ENCODE measurements at places on chromosomes 16 and 17.

- no peak for DNase-seq
These were observed 8.6 kb downstream of the KRTAP29-1 start for GRCh38 chr17:41294016-41294415.

- DNase-seq = no peak
These were observed 60.4 kb downstream of the NOG start for GRCh38 chr17:56653877-56654276.

DNA sequence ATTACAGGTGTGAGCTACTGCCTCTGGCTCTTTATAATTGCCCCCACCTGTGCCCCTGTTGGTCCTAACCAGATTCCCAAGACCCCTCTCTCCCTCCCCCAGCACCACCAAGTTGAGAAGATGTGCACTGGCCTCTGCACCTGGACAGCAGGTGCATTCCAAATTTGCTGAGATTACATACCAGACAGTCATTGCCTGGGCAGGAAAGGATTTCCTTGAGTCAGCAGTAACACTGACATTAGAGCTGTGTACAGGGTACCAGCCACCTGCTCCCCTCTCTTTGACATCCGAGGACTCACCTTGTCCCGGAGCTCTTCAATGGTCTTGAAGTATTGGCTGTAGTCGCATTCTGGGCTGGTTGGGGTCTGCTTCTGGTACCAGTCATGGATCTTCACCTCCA is 659 bp downstream of the KRT15 start:
- no peak for DNase-seq

DNA sequence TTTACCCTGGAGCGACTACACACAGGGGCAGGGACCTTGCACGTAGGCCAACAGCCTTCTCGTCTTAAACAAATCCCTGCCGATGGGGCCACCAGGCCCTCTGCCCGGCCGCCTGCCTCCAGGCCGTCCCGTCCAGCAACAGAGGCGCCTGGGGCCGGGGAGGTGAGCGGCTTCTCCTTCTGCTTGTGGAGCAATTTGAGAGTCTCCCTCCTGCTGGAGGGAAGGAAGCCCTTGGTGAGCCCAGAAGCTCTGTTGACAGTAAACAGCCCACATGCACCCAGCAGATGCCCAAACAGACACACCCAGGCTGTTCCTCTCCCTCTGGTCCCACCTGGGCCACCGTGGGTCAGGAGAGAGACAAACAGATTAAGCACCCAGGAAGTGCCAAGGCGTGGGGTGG is 8.1 kb downstream of the SLC43A2 start:
- DNase-seq = no peak

DNA sequence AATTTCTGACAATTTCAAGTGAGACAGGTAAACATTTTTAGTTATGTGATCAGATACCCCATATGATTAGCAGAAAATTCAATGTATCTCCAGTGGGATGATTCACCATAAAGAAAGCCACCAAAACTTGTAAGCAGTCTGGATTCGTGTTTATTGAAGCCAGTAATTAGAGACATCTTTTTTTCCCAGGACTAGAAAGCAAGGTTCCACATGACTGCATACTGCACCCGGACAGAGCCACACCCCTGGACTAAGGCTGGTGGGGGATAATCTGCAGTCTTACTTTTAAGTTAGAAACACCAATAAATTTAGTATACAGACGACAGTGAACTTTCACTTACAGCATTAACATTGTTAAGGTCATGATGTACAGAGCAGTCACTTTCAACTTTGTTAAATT is 24.2 kb upstream of the CMTM4 start:
- DNase-seq = no peak

DNA sequence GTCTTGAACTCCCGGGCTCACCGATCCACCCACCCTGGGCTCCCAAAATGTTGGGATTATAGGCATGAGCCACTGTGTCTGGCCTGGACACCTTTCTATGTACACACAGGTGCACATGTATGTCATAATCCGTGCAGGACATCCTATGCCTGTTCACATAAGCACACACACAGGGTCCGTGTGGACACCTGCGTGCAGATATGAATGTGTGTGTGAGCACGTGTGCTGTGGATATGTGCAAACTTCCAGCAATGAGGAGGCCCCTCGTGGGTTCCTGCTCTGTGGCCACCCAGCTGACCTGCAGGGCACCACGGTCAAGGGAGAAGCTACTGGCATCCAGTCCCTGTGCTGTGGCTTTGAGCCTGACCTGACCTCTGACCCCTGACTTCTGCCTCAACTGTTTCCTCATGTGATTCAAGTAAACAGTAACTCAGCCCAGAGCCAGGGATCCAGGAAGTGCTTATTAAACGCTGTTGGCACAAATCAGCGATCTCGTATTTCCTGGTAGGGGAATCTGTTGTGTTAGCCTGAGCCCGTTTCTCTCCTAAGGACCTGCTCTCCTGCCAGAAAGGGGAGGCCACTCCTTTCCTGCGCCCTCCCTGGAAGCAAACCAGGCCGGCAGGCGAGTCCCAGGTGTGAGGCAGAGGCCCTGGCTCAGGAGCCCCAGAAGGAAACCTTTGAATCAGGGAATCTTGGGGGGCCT is 6.5 kb downstream of the CPNE7 start:
- no peak for DNase-seq

DNA sequence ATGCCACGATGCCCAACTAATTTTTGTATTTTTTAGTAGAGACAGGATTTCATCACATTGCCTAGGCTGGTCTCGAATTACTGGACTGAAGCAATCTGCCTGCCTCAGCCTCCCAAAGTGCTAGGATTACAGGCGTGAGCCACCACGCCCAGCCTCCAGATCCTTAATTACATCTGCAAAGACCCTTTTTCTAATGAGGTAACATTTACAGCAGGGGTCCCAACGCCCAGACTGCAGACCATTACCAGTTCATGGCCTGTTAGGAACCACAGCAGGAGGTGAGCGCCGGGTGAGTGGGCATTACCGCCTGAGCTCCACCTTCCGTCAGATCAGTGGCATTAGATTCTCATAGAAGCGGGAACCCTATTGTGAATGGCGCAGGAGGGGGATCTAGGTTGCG is 4.0 kb upstream of the RAB11FIP4 start:
- DNase-seq = no peak

DNA sequence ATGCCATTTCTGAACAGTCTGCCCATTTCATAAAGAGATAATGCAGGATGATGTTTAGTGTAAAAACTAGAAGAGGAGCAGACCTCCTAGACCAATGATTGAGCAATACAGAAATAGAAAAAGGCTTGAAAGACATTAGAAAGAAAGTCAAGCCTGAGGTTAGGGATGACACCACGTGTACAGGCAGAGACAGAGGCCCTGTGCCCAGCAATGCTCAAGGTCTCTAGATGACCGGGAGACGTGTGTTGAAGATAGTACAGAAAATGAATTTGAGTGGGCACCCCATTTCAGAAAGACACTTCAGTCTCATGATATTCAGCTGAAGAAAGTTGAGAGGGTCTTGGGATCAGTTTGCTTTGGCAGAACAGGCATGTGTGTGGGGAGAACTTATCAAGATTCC is 5.4 kb downstream of the GID4 start:
- DNase-seq = no peak

DNA sequence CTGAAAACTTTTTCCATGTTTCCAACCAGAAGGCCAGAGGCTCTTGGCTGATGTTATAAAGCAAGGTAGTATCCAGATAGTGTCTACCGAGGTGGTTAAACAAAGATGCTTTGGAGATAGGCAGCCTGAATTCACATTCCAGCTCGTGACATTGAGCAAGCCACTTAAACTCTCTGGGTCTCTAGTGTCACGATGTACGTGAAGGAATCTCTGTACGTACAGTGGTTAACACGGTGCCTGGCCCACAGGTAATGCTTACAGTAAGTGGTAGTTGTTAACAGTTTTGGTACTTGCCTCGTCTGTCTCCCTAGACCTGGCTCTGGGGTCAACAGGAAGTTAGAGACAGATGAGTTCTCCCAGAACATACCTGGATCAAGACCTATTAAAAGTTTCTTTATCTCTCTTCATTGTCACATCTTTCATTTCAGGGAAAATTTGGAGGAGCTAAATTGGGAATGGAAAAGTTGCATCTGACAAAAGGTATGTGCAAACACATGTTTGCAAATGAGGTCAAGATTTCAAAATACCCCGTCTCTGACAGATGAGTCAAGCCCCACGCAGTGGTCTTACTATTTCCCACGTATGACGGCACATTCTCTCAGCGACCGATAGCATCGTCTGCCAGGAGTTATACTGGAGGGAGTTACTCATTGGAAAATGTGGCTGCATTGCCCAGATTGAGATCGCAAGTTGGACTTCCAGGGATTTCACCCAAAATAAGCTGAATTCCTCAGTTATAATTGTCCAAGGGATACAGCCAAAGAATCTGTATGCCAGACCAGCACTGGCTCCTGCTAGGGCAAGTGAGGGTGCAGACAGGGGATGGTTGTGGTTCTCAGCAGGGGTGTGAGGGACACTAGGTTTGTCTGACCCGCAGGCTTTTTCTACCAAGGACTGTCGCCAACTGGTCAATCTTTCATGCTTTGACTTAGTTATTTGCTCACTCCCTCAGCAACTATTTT is 18.9 kb upstream of the MYH10 start:
- no peak for DNase-seq

DNA sequence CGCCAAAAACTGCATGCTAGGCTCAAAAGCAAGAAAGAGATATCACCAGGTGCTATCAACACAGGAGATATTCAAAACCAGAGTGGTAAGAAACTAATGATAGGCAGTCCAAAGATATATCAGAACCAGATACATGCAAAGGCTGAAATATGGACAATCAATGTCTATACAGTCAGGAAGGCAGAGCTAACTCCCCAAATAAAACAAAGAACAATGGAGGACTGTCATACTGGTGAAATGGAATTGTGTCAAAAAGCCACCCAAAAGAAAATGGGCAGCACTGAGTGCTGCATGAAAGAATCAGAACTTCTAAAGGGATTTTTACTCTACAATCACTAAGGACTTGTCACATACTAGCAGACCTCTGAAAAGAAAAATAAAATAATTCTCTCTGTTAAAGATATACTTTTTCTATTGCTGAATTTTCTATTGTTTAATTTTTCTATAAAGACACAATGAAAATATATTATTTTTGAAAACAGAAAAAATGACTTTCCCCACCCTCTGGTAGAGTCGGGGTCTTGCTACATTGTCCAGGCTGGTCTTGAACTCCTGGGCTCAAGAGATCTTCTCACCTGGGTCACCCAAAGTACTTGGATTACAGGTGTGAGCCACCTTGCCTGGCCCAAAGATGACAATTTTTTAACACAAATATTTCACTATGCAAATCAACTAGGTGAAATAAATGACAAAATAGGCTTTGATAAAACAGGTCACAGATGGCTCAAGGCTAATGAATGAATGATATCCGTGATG is 98.2 kb downstream of the USP32 start:
- no peak for DNase-seq

DNA sequence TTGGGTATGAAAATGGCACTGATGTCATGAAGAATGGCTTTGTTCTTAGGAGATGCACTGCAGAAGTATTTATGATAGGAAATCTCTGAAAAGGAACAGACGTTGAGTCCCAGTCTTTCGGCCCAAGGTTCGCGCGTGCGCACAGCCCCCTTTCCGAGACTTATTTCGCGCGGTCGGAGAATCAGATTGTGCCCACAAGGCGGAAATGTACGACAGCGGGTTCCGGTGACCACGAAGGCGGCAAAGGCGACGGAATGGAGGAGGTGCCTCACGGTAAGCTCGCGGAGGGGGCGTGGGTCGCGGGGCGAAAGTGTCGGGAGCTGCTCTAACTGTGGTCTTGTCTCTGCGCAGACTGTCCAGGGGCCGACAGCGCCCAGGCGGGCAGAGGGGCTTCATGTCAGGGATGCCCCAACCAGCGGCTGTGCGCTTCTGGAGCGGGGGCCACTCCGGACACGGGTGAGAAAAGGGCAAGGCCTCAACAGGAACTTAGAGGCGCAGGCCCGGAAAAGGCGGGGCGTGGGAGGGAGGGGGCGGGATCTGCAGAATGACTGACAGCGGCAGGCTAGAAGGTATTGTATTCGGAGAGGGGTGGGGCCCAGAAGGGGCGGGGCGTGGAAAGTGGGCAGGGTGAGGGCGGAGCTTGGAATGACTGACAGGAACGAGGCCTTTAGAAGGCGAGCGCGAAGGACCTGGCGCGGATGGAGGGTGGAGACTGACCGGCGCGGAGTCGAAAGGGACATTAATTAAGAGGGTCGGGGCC is at the start of gene NUBP1:
Gene NUBP1 (plus strand): TSS at position 233 of the 760 bp plus-strand sequence. CDS start 22 bp downstream, at position 255.
- DNase-seq = peak; percentile 100

DNA sequence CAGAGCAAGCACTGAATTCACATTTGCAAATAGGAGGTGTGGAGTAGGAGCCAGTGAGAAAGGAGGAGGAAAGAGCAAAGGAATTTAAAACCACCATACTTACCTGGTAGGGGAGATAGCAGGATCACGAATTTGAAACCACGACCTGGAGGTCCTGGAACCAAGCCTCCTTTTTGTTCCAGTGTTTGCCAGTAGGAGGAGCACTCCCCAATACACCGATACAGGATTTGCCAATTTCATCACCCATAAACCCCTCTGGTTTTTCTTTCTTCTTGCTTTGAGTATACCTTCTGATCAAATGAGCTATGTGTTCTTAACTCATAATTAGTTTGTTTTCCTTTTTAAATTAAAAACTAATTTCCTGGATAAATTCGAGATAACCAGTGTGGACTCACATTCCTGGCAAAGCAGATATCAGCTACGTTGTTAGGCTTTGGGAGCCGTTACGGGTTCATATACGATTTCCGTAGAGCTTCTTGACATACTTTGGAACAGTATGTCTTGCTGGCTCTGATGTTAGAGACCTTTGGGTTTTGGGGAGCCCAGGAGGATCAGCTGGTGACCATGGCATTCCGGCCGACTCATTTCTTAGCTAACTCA is 22.7 kb downstream of the BCO1 start:
- DNase-seq = no peak

DNA sequence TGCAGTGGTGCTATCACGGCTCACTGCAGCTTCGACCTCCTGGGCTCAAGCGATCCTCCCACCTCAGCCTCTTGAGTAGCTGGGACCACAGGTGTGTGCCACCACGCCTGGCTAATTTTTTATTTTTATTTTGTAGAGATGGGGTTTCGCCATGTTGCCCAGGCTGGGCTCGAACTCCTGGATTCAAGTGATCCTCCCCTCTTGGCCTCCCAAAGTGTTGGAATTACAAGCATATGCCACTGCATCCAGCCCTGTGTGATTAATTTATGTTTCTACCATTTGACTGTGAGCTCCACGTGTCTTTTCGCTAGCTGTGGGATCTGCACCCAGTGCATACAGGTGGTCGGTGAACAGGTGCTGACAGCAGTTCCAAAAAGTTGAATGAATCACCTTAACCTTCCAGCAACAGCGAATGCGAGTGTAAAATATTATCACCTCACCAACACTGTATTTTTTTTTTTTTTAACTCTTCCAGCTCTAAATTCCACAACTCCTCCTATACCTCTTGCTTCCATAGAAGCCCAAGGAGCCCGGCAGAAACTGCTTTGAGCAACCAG is 484 bp upstream of the NUDT7 start:
- DNase-seq = no peak

Data from retina (tissue), 1 donor.